Choroid plexus epithelial cell (primary cell): ENCODE measurements at places on chromosomes 4 and X.

- no peak for DNase-seq
Measured at GRCh38 chr4:110611968-110612447, 10.9 kb downstream of the PITX2 start.

GRCh38 chr4:121822796-121823504 is 733 bp downstream of the CCNA2 start:
- DNase-seq, result peak; percentile 30

DNA sequence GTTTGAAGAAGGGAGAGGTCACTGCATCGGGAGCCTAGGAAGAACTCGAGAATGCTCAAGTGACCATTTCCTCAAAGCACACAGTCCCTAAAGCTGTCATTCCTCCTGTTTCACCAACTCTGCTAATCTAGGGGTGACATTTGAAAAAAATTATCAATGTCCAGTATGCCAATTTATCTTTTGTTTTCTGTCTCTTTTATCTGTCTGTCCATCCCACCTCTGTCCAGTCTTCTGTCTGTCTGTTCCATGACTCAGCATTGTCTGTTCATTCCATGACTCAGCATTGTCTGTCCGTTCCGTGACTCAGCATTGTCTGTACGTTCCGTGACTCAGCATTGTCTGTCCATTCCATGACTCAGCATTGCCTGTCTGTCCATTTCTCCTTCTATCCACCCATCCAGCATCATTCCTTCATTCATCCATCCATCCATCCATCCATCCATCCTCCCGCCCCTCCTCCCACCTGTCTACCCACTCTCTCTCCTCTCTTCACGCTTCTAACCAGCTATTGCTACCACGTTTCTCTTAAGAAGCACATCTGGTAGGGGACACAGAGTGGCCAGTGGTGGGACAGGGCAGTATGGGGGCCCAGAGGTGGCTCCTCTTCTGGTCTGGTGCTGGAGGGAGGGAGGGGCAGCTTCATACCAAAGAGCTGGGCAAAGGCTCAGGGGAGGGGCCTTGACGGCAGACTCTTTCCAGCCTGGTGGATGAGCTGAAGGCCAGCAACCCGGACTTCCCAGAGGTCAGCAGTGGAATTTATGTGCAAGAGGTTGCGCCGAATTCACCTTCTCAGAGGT is 34.1 kb downstream of the HTRA3 start:
- DNase-seq, result peak; percentile 95

DNA sequence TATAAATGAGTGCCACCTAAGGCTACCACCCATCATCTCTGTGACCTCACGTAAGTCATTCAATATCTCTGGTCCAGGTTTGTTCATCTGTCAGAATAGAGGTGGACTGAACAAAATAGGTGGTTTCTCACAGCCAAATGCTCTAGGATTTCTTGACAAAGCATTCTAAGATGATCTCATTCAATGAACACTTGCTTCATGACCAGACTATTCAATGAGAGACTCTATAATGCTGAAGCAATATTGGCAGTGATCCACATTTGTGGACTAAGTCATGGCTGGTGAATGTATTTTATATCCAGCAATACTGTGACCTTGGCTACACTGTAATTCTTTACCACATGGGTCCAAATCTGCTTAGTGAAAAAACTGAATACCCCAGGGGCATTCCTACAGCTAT is 37.9 kb downstream of the LDB2 start:
- DNase-seq, result peak; percentile 95

GRCh38 chr4:111268769-111269414 is 646.0 kb upstream of the PITX2 start:
- peak; percentile 29 for DNase-seq

- no peak for DNase-seq
Measured at GRCh38 chr4:132530861-132531260, 618.2 kb upstream of the PCDH10 start.

DNA sequence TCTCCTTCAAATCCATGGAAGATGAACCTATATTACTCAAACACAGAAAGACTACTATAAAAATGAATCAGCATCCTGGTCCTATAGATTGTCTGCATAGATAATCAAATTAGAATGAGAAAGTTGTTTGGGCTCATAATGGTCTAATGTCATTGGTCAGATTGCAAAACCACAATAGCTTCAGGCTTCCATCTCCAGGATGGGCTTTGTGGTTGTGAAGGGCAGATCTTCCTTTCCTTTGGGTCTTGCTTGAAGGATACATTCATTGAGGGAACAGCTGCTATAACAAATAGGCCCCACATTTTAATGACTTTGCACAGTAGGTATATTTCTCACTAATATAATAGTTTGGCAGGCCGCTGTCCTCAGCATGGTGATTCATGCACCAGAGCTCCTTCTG is 94.3 kb downstream of the REPS2 start:
- no peak for DNase-seq

DNA sequence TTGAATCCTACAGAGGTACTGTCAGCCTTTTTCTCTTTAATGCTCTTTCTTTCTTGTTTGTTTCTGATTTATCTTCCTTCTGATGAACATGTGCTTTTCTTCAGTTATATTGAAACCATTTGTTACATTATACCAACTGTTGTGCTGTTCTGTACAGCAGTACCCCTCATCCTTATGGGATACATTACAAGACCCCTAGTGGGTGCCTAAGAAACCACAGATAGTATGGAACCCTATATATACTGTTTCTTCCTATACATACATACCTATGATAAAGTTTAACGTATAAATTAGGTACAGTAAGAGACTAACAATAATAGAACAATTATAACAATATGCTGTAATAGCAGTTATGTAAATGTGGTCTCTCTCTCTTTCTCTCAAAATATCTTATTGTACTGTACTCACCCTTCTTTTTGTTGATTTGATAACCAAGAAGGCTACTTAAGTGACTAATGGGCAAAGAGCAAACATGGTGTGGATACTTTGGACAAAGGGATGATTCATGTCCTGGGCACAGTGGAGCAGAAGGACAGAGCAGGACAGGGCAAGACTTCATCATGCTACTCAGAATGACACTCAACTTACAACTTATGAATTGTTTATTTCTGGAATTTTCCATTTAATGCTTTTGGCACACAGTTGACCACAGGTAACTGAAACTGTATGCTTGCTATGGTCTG is 10.7 kb upstream of the YIPF7 start:
- DNase-seq, result no peak

GRCh38 chrX:54721424-54721823 is 76.6 kb downstream of the ITIH6 start:
- no peak for DNase-seq

- peak; percentile 70 for DNase-seq
Measured at GRCh38 chr4:51843309-51844152, 578 bp downstream of the DCUN1D4 start.

GRCh38 chrX:11205796-11206195 is 87.4 kb upstream of the AMELX start:
- no peak for DNase-seq

DNA sequence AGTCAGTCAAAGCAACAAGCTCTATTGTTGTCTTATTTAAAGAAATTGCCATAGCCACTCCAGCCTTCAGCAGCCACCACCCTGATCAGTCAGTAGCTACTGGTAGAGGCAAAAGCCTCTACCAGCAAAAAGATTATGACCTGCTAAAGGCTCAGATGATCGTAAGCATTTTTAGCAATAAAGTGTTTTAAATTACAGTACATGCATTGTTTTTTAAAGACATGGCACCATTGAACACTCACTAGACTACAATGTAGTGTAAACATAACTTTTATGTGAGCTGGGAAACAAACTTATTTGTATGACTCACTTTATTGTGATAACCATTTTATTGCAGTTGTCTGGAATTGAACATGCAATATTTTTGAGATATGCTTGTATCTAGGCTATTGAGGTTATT is 32.3 kb upstream of the DYNLT3 start:
- no peak for DNase-seq

DNA sequence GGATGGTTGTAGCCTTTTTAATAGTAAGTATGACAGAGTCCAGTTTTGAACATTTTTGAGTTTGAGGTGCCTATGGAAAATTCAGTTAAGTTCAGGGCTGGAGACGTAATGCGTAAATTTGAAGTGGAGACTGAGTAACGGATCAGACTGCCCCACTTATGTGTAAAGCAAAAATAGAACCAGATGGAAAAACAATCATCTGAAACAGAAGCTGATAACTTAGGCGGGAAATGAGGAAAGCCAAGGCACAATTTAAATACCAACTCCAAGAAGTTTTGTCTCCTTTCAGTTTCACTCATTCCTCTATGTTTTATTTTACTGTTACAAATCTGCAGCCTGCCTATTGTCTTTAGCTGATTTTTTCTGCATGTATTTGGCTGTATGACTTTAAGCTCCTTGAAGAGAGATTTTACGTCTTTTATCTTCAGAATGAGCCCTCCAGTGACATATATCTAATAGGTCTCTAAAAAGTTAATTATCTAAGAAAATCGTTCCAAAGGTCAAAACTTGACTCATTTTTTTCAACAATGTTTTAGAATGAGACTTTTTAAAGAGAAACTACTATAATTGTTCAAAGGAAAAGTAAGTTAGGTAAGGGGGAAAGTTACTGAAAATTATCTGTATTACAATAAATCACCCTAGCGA is 1.1 kb downstream of the SGCB start:
- no peak for DNase-seq

- DNase-seq, result no peak
Measured at GRCh38 chrX:147069926-147070325, 255.4 kb upstream of the CXorf51A start.

DNA sequence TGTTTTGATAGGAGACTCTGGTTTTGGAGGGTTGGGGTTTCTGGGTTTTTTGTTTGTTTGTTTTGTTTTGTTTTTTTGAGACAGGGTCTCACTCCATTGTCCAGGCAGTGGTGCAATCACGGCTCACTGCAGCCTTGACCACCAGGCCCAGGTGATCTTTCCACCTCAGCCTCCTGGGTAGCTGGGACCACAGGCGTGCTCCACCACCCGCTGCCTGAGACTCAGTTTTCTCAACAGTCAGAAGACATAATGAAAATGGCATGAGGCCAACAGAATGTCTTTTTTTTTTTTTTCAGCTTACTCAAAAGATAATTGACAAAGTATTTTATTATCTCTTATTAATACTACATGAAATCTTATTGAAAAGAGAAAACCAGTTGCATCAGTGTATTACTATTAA is 32.4 kb downstream of the TNIP2 start:
- peak; percentile 61 for DNase-seq

DNA sequence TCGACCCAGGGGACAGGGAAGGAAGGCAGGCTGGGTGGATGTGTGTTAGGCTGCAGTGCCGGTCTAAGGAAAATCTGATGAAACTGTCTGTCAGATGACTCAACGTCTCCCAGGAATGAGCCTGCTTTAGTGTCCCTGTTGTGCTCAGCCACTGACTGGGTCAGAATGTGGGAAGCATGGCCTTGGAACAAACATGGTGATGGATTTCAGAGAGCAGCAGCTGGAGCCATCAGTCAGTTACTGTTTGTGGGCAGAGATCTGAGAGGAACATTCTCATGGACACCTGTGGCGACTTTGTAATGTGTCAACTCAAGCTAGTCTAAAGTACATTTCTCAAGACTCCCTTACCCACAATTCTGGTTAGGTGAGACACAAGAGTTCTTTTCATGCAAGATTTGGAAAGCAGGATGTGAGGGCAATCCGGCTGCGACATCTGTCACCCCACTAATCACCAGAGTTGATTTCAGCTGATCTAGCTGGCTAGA is 63.2 kb downstream of the ANAPC10 start:
- DNase-seq, result peak; percentile 90

DNA sequence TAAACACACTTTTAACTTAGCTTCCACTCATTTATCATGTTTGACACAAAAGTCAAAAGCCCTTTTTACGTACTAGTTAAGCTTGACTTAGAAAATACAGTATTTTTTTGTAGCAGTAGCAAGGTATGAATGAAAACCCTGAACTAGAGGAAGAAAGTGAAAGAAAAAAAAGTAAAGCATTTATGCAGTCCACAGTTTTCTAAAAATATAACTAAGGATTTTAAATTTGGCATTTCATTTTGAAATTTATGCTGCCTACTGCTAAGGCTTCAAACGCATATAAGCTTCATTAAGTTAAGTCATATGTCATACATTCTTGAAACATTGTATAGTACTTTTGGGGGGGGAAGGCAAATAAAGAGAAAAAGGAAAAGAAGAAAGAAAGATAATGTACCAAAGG is 201.5 kb downstream of the PDGFC start:
- DNase-seq, result no peak

GRCh38 chr4:138565576-138565975 is 323.4 kb upstream of the SLC7A11 start:
- no peak for DNase-seq

DNA sequence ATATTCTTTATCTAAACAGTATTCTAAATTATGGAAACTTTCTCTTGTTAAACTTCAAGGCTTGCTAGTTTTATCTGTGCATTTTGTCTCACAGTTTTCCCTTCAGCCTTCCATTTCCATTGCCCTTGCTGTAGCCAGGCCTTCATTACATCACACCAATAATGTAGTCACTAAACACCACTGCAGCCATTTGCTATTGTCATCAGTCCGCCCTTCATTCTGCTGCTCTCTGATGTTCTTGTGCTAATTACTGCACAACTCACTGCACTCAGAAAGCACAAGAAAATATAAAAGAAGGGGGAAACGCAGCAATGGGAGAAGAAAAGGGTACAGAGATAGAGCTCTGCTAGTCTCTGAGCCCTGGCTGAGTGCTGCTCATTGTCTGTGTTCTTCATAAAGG is 239.6 kb upstream of the FSTL5 start:
- DNase-seq, result no peak

DNA sequence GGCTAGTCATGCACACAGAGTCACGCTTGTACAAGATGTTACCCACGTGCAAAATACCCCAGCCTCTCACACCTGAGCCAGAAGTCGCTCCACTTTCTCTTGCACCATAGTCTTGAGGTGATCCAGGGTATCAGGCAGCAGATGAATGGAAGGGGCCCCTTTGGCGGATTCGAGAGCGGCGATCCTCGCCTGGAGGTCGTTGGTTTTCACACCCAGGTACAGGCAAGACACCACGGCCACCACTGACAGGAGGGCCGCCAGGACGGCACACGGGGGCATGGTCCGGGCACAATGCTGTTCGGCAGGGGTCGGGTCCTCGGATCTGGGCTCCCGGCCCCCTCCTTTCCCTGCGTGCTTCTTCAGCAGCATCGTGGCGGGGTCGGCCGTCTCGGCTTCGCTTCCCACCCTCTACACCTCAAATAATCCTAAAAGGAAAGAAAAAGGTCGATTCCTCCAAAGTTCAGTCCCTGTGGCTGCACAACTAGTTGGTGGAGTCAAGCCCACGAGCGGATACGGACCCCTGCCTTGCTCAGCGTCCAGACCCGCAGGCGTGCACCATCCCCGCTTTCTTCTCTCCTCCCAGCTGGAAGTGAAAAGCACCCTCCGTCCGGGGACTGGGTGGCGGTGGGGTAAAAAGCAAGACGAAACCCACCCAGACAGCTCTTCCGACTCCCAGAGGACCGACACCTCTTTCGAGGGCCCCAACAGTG is 652 bp downstream of the COL25A1 start:
- DNase-seq, result peak; percentile 2

DNA sequence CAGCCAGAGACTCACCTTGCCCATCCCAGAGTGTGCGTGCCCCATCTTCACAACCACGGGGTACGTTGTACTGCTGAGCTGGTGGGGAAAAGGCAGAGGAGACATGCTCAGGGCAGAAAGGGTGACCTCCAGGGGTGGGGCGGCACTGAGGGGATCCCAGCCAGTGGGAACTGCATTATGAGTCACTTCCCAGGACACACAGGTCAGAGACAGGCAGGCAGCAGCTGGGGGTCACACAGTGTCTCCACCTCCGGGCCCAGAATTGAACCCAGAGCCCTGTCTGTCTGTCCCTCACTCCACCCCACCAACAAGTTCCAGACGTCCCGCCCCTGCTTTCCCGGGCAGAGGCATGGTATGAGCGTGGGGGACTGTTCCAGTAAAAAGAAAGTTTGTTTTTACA is 4.8 kb upstream of the TIMP1 start:
- DNase-seq, result peak; percentile 55
